ENCODE measurements at places on chromosomes 12 and 14. TPM values are rescaled to one million over a fixed set of nuclear protein-coding genes. Genes with fewer than 3 reads are reported as not detected.

The TRAF3 gene
- 25.8 TPM for total RNA-seq

DNA sequence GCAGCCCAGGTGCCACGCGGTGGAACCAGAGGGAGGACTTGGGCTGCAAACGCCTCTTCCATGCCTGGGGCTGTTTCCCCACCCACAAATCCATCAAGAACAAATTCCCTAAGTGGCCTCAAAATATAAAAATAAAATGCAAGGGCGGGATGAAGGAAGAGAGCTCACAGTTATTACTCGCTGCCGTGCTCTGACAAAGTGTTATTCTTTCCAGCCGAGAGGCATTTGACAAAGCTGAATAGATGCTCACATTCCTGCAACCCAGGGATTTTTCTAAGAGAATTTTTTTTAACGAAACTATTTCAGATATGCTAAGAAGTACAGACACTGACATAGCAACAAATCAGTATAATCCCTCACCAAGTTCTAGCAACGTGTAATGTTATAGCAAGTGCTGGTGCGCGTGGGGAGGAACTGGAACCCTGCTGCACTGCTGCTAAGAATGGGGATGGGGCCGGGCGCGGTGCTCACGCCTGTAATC lies 70.7 kb downstream of the SCARB1 start:
- DNase-seq: no peak

The USP44 gene
- 20.0 TPM for total RNA-seq

The DPF3 gene
- 1.3 TPM for total RNA-seq

The SLC7A8 gene
- 9.4 TPM for total RNA-seq
